CD8-positive, alpha-beta memory T cell (primary cell): ENCODE measurements at places on chromosomes 1 and 21. TPM values are rescaled to one million over a fixed set of nuclear protein-coding genes. Genes with fewer than 3 reads are reported as not detected.

DNA sequence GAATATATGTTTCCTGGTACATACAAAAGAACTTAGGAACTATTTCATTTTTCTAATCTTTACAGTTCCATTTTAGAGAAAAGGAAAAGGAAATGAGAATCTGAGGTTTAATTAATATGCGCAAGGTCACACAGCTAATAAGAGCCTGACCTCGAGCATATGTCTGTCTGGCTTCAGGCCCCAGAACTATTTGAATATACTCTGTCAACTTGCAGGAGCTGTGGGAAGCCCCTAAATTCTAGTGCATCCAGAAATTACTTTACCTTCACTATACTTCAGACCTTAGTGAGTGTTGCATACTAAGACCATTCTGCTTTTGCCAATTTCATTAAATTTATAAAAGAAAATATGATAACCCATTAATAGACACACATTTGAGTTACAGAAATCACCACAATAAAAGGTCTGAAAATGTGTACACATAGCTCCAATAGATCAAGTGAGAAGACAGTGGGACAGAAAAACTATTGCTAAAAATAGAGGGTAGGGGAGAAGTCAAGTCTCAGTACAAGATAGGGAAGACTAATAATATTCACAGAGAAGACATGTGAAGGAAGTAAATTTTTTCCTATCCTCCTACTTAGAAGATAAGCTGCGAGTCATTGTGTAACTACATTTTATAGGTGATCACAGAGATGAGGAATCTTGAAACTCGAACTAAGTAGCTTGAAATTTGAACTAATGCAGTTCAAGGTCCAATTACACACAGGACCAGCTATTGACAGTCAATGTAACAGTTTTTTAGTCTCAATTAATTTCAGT, 3.8 kb downstream of the RGS13 start:
- no peak overlapping the region for H3K27ac ChIP-seq
- no peak overlapping the region for H3K4me3 ChIP-seq
- no peaks in the 10 kb centered on the region for H3K27me3 ChIP-seq
- no peak for DNase-seq

The FCRLB gene
- polyA plus RNA-seq = 2.2 TPM

The FAM177B gene
- not detected for polyA plus RNA-seq

DNA sequence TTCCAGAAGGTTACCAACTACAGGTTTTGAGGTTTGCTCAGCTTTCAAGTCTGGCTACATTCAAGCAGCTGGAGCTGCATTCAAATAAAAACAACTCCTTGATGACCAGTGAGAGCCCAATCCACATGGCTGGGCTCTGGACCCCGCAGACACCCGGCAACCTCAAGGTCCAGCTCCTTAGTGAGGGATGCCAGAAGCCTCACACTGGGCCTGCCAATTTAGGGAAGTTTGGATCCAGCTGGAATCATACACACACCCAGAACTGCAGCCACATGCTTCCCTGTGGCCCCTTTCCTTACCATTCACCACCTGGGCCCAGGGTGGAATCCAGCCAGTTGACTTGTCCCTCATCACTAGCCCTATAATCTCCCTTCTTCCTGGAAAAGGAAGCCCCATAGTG, 123.7 kb downstream of the UBE2U start:
- H3K27me3 ChIP-seq = no peaks in the 10 kb centered on the region
- no peaks in the 10 kb centered on the region for H3K36me3 ChIP-seq
- no peaks in the 10 kb centered on the region for H3K4me1 ChIP-seq
- H3K27ac ChIP-seq = no peak overlapping the region
- no peak overlapping the region for H3K4me3 ChIP-seq

DNA sequence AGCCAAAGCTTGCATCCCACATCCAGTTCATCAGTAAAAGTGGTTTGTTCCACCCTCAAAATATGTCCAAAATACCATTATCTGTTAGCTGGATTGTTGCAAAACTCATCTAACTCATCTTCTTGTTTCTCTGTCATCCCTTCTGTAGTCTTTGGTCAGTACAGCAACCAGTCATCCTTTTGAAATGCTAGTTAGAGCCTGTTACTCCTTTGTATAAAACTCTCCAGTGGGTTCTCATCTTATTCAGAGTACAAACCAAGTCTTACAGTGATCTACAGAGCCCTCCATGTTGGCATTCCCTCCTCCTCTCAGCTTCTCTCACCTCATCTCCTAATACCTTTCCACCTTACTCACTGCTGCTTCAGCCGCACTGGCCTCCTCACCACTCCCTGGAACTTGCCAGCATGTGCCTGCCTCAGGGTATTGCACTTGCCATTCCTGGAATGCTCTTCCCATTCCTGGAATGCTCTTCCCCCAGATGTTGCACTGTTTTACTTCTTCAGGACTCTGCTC, 70.6 kb downstream of the LAMC1 start:
- H3K27ac ChIP-seq = no peak overlapping the region
- no peaks in the 10 kb centered on the region for H3K36me3 ChIP-seq
- no peak for DNase-seq
